ENCODE measurements at places on chromosomes 7 and 10. TPM values are rescaled to one million over a fixed set of nuclear protein-coding genes. Genes with fewer than 3 reads are reported as not detected.

The ST8SIA6 gene
- not detected for total RNA-seq

The SFMBT2 gene
- total RNA-seq, result 1.7 TPM

The AZGP1 gene
- total RNA-seq, result 25.6 TPM

The NRP1 gene
- 99.1 TPM for total RNA-seq

The CRHR2 gene
- not detected for total RNA-seq

The ZNF804B gene
- total RNA-seq, result not detected

The GDF10 gene
- total RNA-seq, result not detected

The ASB10 gene
- not detected for total RNA-seq

The FGFBP3 gene
- total RNA-seq, result 1.9 TPM

The CALML5 gene
- not detected for total RNA-seq
